ENCODE measurements at places on chromosomes 16 and 17.

GRCh38 chr17:19551591-19552148, 18.0 kb downstream of the SLC47A1 start:
- no peak for DNase-seq

- DNase-seq, result no peak
Observed at GRCh38 chr17:15649861-15650421, 30.4 kb upstream of the FBXW10B start.

DNA sequence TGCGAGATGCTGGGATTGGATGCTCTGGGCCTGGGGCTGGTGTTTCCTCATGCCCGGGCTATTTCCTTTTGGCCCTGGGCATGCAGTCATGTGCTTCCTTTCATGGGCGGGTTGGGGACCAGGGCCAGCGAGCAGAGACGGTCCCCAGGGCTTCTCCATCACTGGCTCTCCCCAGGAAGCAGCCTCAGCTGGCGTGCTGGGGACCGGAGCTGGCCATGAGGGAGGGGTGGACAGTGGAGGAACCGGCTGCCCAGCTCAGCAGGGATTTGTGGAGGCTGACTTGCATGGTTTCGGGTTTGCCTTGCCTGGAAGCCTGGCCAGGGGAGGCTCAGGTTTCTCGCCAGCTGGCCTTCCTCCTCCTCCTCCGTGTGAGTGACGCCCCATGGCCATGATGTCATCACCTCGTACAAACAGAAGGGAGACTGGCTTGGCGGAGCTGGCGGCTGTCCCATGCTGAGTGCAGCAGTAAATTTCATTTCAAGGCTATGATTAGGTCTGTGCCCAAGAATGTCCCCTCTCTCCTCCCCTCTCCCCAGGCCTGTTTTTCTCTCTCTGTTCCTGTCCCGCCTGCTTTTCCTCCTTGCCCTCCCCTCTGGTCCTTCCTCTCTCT, 8.9 kb upstream of the TIMP2 start:
- no peak for DNase-seq

GRCh38 chr17:38735161-38735997, 5.2 kb downstream of the CISD3 start:
- peak; percentile 70 for DNase-seq

- DNase-seq, result peak; percentile 69
Observed at GRCh38 chr16:29900102-29900887, at the start of gene ASPHD1. Gene ASPHD1, plus strand, starts transcription at chr16:29900488. Its CDS starts 484 bp downstream, at chr16:29900972.

GRCh38 chr17:81960130-81960958, 643 bp downstream of the NOTUM start:
- no peak for DNase-seq

DNA sequence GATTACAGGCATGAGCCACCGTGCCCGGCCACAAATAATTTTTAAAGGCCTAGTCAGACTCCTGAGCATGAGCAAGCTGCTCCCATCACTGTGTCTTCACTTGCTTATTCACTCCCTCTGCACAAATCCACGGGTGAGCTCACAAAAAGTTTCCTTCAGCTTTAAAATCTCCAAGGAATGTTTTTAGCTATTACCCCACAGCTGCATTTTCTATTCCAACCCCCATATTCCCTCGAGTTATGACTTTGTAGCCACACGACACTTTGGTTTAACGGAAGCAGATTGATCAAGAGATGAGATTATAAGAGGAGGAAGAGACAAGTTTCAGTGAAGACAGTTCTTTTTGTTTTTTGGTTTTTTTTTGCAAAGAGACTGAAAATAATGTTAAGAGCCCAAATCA, 49.1 kb upstream of the SLC25A19 start:
- peak; percentile 31 for DNase-seq

DNA sequence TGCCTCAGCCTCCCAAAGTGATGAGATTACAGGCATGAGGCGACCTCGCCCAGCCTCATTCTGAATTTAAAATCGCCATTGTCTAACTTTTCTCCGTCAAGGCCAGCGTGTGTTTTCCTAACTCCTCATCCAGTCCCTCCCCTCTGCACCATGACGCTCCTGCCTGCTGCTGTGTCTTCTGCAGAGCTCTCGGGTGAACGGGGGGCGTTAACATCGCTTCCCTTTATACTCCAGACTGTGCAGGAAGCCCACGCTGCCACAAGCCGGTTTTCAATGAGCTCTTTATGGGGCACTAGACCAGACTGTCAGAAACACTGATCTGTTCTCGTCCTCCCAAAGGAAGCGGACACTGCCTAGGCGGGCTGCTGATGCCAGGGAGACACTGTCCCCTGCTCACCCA, 13.2 kb downstream of the AANAT start:
- DNase-seq, result no peak

DNA sequence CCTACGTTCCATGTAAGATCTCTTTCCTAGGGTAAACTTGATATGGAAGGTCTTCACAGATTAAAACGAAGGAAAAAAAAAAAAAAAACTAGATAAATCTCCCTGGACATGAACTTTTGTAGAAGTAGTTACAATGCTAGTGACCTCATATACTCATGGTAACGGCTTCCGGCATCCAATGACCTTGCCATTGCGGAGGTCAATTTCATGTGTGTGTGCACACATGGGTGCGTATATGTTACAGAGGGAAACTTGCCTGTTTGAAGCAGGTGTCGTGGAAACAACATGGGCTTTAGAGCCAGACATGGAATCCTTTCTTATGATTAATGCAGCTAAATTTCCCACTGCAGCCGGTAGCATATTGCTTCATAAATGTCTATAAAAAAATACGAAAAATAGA, 435.5 kb downstream of the MAF start:
- no peak for DNase-seq

DNA sequence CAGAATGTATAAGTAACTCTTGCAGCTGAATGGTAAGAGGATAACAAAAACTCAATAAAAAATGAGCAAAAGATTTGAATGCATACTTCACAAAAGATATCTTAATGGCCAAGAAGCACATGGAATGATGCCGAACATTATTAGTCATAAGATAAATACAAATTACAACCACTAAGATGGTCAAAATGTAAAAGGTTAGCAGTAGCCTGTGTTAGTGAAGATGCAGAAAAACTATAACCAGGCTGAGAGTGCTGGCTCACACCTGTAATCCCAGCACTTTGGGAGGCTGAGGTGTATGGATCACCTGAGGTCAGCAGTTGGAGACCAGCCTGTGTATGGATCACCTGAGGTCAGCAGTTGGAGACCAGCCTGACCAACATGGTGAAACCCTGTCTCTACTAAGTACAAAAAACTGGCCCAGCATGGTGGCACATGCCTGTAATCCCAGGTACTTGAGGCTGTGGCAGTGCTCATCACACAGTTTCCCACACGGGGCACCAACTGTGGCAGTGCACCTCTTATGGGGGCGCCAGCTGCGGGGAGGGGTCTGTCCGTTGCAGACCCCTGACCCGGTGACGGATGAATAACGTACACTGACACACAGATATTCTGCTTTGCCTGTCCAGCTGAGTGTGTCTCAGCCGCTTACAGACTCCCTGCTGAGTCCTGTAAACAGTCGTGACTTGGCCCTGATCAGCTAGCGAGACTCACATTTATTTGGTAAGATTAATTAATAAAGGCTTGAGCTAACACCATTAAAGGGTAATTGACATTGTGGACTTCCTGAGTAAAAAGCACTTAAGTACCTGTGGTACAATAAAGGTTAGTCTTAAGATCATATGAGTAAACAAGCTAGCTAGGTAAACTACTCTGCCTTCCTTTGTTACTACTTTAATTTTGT, 45.7 kb upstream of the FAM20A start:
- DNase-seq, result no peak

DNA sequence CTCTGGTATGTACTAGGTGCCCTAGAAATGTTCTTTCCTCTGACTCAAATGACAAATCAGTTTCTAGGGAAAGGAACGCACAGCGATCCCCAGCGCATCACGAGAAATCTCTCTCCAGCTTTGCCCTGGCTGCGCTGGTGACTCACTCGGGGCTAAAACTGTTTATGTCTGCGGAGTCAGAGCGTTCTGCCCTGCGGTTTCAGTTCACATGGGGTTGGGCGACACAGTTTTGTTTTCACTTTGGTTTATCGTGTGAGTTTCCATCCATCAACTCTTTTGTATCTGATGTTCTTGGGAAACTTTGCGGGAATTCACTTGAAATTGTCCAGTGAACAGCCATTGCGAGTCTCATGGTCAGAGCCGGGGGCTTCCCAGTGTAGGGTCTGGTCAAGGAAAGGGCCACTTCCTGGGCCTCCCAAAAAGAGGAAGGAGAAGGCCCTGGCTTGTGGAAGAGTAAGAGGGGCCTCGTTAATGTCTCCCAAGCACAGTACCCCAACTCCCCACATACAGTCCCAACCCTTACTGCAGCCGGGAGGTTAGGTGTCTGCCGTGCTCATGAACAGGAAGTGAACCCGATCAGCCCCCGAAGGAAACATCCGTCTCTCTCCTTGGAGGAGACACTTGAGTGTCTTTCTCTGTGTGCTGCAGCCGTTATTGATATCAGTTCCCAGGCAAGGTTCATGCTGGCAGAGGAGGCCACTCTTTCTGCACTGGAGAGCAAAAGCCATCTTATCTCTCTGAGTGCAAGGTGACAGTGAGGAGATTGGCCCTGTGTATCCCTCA, 643.2 kb downstream of the WWOX start:
- DNase-seq, result peak; percentile 81

- DNase-seq, result no peak
Observed at GRCh38 chr17:29045734-29046472, 3.0 kb downstream of the PIPOX start.

- DNase-seq, result no peak
Observed at GRCh38 chr16:77700846-77701245, 21.5 kb upstream of the NUDT7 start.
